Activated CD4-positive, alpha-beta T cell treated with anti-CD3 and anti-CD28 coated beads for 4 hours (primary cell): ENCODE measurements at places on chromosomes 1 and 21.

DNA sequence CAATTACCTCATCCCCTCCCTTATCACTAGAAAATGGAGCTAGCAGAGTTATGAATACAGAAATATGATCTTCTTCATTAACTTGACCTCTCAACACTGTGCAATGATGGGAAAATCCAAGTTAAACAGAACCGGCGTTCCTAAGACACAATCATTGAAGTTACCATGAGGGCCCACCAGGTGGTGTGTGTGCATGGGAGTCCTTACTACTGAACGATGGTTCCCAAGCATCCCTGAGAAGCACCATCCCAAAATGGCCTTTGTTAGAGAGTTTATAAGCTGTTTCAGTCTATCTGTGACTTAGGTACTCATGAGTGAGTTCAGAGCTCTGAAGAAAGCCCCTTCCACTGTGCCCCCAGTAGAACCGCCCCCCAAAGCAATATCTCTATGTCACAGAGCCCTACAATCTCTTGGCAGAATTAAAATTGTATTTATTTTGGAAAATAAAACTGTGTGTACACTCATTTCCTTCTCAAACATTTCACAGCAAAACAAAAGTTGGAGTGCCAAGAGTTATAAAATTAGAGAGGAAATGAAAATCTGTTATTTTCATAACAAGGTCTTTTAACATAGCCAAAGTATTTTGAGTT, 56.8 kb downstream of the PLD5 start:
- no peak for DNase-seq

GRCh38 chr1:53349968-53350852, 22.3 kb upstream of the LRP8 start:
- no peak for DNase-seq

GRCh38 chr1:212928323-212929291, 21.7 kb upstream of the VASH2 start:
- DNase-seq = no peak

DNA sequence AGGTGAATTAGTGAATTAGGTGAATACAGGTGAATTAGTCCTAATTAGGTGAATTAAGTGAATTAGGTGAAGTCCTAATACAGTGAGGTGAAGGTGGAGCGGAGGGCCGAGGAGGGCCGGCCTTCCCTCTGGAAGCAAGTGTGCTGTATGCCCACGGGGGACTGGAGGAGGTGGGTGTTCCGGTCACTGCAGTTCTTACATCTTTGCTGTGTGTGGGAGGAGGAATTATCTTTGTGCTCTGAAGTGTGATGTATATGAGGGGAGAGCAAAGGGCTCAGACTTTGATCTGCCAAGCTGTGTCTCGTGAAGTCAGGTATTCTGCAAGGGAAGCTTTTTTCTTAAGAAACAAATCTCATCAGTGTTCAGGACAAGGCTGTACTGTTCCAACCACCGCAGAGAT, 45.4 kb downstream of the AGPAT3 start:
- DNase-seq = no peak

DNA sequence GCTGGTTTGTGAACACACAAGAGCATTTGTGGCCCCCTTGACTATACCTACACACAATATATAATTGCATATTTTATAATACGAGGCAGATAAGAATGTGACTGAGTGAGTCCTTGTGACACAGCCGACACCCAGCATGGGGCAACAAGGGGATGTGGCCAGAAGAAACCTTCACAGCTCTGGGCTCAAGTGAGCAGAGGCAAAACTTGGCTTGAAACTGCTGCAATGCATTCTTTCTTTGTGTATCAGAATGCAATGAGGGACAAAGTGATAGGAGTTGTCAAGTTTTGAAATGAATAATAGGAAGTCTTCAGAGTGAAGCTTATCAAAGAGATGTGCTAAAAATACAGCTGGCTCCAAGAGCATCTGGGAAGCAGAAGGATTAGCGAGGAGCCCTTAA, 124.0 kb upstream of the C8B start:
- no peak for DNase-seq

- DNase-seq = no peak
These were observed 37.0 kb upstream of the ADGRL4 start for GRCh38 chr1:79043506-79043905.

GRCh38 chr1:10546896-10547295, 72.1 kb downstream of the PEX14 start:
- no peak for DNase-seq

DNA sequence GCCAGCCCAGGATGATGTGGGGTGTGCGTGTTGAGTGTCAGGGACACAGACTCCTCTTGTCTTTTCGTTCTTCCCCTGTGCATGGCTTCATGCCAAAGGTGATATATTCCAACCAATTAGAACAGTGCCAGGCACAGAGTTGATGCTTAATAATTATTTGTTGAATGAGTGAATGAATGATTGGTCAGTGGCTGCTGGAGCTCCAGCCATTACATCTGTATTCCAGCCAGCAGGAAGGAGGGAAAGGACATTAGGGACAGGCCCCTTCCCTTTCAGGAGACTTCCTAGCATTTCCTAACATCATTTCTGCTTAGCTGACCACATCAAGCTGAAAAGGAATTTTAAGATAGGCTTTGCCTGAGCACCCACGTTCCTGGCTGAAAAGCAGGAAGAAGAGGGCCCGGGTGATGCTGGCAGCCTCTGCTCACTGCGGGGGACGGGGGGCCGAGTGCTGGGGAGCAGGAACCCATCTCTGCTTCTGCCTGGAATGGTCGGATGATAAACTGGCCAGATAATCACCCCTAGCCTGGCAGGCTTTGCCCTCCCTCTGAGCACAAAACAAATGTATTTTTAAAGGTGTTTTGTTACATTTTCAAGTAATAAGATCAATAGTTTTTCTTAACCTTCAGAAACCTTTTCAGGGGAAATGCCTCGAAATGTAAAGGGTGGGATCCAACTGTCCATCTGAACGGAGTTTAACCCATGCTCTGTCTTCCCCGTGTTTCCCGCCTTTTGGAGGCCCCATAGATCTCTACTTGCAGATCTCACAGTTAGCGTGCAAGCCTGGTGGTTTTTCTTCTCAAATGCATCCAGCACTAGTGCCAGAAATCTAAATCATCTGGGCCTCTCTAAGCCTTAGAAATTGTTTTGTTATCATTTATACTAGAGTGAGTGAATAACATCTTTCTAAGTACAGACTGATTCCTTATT, 39.0 kb downstream of the SLC37A1 start:
- no peak for DNase-seq

- no peak for DNase-seq
These were observed 13.7 kb downstream of the SELL start for GRCh38 chr1:169697755-169698154.

GRCh38 chr21:43879348-43880110, 14.5 kb downstream of the AGPAT3 start:
- no peak for DNase-seq

GRCh38 chr1:85343213-85343611, 66.8 kb upstream of the BCL10 start:
- no peak for DNase-seq

GRCh38 chr1:203931953-203932352, 70.6 kb downstream of the SNRPE start:
- DNase-seq = no peak

- DNase-seq = no peak
These were observed 102.7 kb upstream of the CD55 start for GRCh38 chr1:207218512-207219362.

GRCh38 chr1:3695326-3696217, 43.3 kb downstream of the TP73 start:
- DNase-seq = peak; percentile 9

GRCh38 chr1:114551400-114551799, 30.0 kb downstream of the BCAS2 start:
- no peak for DNase-seq

GRCh38 chr1:10515301-10515975, 40.7 kb downstream of the PEX14 start:
- DNase-seq = no peak
